ENCODE measurements at places on chromosomes 16 and 17.
A peak's percentile ranks its signal among the peaks of the same experiment; 100 is the strongest.

DNA sequence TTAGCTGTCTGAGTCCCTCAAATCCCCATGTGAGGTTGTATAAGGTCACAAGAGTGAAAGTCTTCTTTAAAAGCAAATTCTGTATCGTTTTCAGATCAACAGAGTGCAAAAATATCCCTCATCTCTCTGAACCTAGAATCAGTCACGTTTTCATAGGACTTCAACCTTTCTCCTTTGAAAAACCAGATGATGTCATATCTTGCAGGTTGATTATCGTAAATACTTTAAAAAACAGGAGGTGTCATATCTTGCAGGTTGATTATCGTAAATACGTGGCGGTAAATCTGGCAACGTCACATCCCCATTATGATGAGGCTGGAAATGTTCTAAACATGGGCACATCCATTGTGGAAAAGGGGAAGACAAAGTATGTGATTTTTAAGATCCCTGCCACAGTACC, 25.9 kb downstream of the BCO1 start:
- no peak for DNase-seq

DNA sequence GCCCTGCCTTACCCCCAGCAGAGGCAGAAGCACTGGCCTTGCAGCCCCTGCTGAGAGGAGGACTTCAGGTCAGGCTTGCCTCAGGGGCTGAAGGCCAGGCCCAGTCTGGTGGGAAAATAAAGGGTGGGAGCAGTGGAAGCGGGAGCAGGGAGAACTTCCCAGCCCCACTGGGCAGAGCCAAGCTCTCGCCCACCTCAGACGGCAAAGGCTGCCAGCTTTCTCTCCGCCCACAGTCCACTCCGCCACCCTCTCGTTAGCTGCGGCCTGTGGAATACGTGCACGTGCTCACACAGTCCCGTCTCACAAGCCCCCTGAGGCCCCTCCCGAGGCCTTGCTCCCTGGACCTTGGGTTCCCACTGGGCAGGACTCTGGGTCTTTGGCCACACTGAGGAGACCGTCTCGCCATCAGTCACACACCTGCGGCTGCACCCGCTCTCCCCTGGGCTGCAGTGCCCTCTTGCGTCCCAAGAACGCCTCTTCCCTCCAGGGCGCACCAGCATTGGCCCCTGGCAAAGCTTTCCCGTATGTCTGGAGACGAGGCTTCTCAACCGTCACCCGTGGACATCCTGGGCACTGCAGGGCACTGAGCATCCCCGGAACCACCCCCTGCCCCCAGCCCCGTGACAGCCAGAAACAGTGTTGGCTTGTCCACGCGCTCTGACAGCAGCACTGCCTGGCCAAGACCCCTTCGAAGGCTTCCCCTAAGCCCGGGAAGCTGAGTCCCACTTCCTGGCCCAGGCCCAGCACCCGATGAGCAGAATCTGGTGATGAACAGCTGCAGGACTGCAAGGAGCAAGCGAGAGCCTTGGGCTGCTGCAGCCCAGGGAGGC, 8.3 kb downstream of the MRPL28 start:
- DNase-seq, result peak; percentile 71

DNA sequence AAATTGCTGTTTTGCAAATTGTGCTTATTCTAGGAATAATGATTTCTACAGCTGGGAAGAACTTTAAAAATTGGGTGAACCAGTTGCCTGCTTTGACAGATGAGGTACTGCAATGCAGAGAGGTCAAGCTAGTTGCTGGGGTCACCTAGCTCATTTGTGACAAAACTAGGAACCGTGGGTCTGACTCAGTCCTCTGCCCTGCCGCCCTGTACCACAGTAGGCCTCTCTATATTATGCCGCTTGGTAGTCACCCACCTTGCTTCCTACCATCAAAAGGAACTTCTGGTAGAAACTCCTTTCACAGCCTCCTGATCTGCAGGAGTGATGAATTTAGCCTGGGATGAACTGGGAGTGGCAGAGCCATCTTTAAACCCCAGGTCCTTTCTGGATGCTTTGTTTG, 105.7 kb downstream of the PITPNC1 start:
- no peak for DNase-seq

- DNase-seq, result no peak
Observed at GRCh38 chr17:49942947-49943346, 26.0 kb upstream of the DLX4 start.

GRCh38 chr16:78996790-78997189, 603.7 kb downstream of the MAF start:
- no peak for DNase-seq

- DNase-seq, result no peak
Observed at GRCh38 chr16:51939378-51939871, 607.5 kb downstream of the TOX3 start.

DNA sequence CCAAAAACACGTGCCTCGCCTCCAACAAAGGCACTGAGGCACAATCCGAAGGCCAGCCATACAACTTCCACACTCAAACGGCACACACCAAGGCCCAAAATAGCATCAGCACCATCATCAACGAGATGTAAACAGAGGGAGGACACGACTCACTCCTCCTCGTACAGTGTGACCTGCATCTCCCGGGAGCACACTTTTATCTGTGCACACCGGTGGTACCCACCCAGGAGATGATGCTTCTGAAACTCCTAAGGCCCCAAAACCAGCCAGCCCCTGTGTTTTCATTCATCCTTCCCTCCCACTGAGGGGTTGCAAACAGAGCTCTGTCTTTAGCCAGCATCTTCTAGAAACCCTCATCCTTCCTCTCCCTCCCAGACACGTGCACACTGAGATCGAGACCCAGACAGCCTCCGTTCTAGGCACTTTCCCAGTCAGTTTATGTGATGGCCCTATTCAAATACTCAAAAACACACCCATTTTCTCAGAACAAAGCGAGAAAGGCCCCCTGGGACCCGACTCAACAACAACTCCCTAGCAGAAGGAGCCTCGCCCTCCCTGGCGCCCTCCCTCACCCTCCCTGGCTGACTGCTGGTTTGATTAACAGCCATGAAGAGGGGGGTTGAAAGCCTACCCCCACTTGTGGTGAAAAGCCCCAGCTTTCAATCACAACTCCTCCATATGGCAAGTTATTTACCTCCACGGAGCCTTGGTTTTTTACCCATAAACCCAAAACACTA, 76.3 kb downstream of the GAS7 start:
- no peak for DNase-seq

GRCh38 chr17:31156326-31156725, 61.5 kb downstream of the NF1 start:
- no peak for DNase-seq

DNA sequence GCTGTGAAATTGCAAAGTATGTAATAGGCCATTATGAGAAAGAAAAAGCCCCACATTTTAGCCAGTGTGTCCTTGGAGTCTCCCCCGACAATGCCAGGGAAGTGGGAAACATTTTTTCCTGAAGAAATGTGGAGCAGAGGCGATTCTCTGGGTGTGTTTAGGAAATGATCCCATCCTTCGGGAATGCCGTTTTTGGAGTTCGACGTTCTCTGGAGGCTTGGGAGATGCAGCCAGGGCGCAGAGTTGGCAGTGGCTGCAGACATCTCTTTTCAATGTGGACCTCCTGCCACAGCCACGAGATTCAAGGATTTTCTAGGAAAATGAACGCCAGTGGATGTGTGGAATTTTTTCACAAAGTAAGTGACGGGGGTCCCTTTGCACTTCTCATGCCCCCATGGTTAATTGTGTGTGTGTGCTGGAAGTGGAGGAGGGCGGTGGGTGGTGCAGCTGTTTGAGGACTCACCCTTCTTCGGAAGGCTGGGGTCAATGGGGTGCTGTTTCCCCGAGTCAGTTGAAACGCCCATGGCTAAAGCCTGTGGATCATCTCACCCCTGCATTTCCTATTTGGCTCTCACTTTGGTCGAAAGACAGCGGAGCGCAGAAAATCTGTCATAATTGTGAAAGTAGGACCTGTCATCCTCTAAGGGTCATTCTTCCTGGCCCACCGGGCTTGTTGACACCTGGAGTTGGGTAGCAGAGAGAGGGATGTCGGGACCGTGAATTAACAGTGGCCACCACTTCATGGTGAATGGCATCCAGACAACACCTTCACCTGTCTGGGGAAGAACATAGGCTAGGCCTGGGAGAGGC, 73.2 kb downstream of the CMIP start:
- DNase-seq, result no peak

GRCh38 chr17:4420692-4421131, 13.0 kb upstream of the SPNS3 start:
- peak; percentile 82 for DNase-seq

GRCh38 chr16:86044241-86044671, 145.3 kb downstream of the IRF8 start:
- peak; percentile 30 for DNase-seq

DNA sequence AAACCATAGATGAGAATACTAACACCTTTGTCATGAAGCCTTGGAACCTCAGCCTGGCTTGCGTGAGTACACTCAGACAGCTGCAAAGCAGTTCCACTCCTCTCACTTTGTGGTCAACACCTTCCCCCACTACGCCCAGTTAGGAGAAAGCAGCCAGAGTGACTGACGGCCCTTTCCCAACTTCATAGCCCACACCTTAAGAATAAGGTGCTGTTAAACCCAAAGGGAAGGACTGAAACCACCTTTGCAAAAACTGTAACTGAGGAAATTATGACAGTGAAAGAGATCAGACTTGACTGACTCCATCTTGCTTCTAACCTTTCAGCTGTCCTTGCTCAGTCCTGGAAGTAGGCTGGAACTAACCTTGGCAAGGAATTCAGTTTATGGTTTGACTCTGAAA, 13.7 kb downstream of the N4BP1 start:
- DNase-seq, result peak; percentile 73

DNA sequence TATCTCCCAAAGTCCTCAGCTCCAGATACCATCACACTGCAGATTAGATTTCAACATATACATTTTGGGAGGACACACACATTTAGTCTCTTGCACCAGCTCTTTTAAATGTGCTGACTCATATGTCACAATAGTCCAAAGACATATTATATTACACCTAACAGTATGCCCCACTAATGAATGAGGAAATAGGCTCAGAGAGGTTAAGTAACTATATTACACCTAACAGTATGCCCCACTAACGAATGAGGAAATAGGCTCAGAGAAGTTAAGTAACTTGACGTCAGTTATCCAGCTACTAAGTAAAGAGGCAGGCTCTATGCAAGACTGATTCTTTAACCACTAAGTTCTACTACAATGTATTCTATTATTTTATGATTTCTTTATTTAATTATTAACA, 9.7 kb downstream of the IRX6 start:
- DNase-seq, result no peak

- no peak for DNase-seq
Observed at GRCh38 chr16:59611556-59611955, 877.4 kb upstream of the GOT2 start.

DNA sequence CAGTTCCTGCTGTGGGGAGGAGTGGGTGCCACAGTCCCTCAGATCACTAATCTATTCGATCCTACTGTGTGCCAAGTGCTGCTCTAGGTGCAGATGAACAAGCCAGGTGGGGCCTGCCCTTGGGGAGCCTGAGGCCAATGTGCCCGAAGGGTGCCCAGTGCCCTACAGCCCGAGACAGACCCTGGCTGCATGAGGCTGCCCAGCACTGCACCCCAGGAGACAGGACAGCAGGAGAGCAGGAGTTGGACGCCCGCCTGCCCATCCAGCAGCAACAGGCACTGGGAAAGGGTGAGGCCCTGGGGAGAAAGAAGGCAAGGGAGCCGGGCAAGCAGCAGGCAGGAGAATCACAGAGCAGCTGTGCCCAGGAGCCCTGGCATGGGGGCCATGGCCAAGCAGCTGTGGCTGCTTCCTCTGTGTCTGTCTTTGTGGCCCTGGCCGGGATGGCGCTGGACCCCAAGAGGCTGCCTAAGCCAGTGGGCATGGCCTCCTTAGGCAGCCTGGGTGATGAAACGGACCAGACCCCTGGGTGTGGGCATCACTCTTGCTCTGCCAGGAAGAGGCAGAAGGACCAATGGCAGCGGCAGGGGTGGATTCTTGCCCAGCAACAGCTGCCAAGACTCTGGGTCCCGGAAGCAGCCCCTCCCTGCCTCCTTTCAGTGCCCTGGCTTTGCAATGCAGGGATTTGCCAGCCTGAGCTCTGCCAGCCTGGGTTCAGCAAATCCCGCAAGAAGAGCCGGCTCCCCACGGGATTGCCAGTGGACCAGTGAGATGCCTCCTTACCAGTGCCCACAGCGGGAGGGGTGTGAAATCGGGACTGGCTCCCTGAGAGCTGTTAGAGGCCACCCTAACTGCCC, 179.6 kb upstream of the TNRC6C start:
- no peak for DNase-seq

- no peak for DNase-seq
Observed at GRCh38 chr17:80424261-80424660, 9.3 kb downstream of the ENDOV start.

DNA sequence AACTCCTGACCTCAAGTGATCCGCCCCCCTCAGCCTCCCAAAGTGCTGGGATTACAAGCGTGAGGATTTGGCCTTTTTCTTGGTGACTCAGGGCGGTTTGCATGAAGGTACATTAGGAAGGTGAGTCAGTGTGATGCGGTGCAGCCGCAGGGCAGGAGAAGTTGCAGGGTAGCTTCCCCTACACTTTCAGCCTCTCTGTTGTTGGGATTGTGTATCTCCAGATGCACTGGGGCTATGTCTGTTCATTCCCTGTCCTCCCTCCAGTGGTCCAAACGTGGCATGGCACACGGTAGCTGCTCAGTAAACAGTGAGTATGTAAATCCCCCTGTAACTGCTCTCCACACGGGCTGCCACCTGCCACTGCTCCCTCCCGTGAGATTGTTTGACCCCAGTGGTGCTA, 109.1 kb upstream of the CDC42EP4 start:
- DNase-seq, result no peak

- peak; percentile 82 for DNase-seq
Observed at GRCh38 chr17:28230011-28230410, 89.0 kb upstream of the TMEM97 start.

- no peak for DNase-seq
Observed at GRCh38 chr17:49022391-49022941, 25.3 kb downstream of the IGF2BP1 start.

- no peak for DNase-seq
Observed at GRCh38 chr16:25868106-25868505, 176.3 kb downstream of the HS3ST4 start.

DNA sequence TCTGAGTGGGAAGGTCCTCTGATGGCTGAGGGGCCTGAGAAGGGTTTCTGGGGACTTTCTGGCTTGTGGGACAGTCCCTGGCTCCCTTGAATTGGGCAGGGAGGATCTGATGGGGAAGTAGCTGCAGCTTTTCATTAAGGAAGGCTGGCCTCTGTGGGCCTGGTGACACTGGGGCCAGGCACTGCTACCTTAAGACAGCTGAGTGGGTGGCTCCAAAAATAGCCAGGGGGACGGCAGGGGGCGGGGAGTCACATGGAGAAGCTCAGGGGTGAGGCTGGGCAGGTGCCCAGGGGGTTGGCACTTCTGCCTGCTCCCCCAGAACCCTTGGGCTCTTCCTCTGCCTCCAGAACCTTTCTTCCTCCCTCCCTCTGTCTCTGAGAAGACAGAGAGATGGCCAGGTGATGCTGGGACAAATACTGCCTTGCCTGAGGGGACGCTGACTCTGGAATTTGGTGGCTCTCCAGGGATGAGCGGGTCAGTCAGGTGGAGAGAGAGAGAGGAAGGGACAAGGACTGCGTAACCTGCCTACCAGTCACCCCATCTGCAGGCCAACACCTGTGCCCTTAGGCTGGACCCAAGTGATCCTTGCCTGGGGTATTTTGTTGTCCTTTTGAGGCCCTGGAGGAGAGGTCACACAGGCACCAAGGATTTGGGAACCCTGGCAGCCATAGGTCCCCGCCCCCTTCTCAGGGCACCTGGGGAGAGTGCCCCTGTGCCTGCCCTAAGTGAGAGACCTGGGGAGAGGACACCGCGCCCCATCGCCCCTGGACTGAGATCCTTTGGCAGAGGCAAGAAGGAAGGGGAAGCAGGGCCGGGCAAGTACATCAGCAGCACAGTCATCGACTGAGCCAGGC, 1.7 kb upstream of the SGCA start:
- no peak for DNase-seq
